ENCODE measurements at places on chromosomes 3 and 15.

DNA sequence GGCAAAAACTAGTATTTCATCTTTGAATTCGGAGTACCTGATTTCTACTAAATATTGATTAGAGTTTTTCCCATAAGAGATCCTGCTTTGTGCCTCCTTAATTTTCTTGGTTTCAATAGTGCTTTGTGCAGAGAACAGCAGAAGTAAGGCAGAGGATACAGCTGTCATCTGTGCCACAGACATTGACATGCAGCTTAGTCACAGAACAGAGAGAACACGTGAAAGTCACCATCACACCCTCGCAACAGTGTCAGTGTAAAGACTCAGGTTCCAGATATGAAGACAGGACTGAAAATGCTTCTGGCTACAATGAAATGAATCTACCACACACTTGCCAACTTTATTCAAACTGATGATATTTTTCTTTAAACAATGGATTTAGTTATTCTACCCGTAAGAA lies 942.8 kb upstream of the CFAP20DC start:
- DNase-seq: no peak

DNA sequence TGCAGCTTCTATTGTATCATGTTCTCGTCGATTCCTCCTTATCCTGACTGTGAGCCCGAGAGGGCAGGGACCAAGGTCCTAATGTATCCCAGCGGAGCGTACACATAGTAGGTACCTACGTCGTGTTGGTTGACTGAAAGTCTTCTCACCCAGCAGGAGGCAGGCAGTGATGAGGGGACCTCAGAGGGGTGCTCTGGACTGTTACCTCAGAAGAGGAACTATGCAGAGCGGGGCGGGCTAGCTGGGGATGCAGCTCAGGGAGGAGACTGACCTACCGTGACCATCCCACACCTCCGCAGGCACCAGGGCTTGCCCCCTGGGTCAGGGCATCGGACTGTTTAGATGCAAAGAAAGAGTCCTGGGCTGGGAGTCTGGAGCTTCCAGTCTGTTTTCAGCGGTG lies 11.4 kb downstream of the CHAC1 start:
- no peak for DNase-seq

DNA sequence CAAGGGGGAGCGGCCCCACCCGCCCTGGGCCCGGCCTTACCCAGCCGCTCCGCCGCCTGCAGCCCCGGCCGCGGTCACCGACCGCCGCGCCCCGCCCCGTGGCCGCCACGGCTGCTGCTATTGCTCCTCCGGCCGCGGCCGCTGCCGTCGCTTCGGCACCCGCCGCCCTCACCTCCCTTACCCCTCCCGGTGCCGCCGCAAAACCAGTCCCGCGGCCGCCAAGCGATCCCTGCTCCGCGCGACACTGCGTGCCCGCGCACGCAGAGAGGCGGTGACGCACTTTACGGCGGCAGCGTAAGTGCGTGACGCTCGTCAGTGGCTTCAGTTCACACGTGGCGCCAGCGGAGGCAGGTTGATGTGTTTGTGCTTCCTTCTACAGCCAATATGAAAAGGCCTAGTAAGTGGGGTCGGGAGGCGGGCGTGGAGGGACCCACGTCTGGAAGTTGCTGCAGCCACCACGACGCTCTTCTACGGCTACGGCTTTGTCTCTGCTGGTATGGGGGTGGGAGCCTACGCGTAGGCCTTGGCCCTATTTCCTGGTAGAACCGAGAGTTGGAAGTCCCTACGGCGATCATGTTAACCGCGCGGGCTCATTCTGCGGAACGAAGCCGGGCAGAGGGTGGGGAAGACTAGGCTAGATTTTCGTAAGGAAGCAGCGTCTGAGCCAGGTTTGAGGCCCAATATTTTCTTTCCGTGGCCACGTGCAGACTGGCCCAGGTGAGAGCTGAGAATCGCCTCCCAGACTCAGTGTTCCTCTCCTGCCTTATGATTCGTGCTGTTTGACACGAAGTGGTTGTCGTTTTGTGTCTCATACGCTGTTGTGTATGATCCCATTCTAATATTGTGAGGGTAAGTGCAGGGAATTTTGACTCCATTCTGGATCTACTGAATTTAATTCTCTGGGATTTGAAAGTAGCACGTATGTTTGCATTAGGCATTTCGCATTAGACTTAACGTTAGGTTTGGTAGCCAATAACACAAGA lies at the start of the genes GNL3 and PBRM1:
Gene GNL3 (plus strand): TSS at position 324 of the 983 bp plus-strand sequence. CDS start 61 bp downstream, at position 385.
Gene PBRM1 (minus strand): TSS at position 205 of the 983 bp plus-strand sequence.
- peak; percentile 76 for DNase-seq

- no peak for DNase-seq
Measured at GRCh38 chr3:4406746-4407568, 60.1 kb downstream of the SUMF1 start.

DNA sequence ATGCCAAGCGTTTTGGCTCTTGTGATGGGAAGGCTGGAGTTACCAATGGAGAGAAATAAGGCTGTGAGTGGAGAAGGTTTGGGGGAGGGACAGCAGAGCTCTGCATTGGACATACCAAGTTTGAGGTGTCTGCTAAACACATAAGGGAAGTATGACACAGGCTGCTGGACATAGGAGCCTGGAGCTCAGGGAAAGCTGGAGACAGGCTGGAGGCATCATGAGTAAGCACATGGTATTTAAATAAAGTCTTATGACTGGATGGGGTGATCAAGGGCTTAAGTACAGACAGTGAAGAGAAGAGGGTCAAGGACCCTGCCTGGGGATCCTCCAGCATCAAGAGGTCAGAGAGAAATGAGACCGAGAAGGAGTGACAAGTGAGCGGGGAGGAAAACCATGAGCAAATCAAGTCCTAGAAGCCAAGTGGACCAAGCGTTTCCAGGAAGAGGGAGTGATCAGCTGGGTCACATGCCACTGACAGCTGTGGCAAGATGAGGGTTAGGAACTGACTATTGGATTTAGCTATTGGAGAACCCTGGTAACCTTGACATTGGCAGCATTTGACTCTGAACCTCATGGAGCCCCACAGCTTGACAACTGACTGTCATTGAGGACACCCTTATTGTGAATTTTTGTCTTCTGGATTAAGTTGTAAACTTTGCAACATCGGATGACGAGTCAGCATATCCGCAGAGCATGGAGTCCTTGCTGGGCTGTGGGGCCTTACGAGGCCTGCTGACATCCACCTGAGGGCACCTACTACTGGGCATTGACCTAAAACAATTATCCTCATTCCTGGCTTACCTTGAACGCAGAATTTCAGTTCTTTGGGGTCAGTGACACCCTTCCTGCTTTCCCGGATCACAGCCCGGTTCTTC lies 78.7 kb upstream of the ETV5 start:
- no peak for DNase-seq

GRCh38 chr3:106837616-106838015 lies 539.6 kb upstream of the CCDC54 start:
- no peak for DNase-seq

DNA sequence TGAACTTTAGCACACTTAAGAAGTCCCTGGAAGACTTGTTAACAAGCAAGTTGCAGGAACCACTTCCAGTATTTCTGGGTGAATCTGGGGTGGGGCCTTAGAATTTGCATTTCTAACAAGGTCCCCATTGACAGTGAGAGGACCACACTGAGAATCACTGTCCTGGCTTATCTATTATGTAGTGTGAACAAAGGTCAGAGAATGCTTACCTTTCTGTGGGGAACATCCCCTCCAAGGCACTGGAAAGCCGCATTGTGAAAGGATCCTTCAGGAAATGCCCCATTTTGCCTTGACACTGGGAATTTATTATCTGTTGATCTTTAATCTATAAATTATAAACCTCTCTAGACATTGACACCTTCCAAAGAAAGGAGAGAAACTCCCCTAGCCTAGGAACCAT lies 74.8 kb downstream of the IGF2BP2 start:
- DNase-seq: no peak

DNA sequence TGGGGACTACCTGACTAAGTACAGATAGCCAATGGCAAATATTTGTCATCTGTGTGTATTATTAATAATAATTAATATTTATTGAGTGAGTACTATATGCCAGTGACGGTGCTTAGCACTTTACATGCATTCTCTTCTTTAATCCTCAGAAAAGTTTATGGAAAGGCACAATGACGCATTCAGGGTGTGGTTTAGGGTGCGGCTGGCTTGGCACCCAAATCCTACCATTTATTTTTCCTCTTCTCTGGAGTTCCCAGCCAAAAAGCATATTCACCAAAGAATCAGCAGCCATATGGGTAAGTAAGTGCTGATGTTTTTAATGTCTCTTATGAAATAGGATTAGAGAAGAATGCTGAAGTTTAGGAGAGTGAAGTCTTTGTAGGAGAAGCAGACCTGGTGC lies 140.4 kb upstream of the TP63 start:
- no peak for DNase-seq

DNA sequence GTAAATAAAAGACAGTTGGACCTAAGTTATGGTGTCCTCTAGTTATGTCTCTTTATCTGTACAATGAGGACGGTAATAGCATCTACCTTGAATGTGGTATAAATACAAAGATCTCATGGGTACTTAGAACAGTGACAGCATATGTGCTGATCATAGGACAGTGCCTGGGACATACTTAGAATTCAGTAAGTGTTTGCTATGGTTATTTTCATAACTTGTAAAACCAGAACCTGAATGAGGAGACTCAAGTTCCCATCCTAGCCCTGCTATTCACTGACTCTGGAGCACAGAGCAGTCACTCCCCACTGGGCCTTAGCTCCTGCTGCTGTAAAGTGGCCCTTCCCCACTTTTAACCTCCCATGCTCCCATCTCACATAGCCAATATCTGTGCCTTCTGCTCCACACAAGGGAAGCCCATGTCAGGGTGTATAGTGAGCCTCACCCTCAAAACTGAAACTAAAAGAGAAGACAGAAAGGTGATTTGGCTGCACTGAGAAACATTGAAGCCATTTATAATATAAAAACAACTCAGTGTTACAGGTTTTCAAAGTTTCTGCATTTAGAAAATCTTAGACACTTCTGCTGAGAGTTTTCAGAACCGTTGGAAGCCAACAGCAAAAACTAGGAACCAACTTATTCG lies 225.4 kb upstream of the UBE2E2 start:
- no peak for DNase-seq

DNA sequence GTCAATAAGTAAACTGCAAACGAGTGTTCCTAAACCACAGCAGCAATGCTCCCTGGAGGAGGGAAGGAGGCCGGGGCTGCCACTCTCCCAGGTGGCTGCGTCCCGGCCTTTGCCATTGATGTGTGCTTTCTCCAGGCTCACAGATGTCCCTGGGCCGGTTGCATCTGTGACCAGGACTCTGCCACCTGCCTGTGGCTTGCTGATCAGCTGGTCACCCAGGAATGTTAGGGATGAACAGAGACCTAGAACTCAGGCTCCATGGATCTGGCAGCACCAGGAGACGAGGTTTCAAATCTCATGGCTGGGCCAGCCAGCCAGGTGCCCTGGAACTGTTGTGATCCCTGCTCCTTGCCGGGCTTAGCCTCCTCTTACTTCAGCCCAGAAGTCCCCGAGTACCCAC lies 65.7 kb downstream of the KLF15 start:
- no peak for DNase-seq

- DNase-seq: no peak
Measured at GRCh38 chr3:120419797-120420196, 31.0 kb downstream of the FSTL1 start.

GRCh38 chr15:67753891-67754290 lies 71.4 kb upstream of the SKOR1 start:
- DNase-seq: no peak

- DNase-seq: no peak
Measured at GRCh38 chr3:100075851-100076730, 38.2 kb downstream of the FILIP1L start.

GRCh38 chr15:60213377-60214000 lies 184.3 kb downstream of the ANXA2 start:
- DNase-seq: no peak

DNA sequence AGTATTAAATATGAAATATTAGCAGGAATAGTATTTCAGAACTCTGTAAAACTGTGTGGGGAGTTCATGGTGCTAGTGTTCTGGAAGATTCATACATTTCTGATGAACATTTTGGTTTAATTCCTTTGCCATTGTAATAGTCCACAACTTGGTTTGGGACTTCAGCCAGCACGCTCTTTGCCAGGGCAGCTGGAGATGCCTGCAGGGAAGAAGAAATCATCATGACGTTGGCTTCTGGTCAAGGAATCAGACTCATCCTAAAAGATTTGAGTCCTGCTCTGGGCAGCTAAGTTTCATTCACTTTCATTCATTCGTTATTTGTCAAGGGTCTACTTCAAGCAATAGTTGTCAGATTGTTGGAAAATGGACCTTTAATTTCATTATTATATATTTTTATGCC lies 32.4 kb upstream of the MRPL3 start:
- DNase-seq: no peak

- DNase-seq: no peak
Measured at GRCh38 chr15:31905054-31905453, 125.3 kb upstream of the CHRNA7 start.

- no peak for DNase-seq
Measured at GRCh38 chr15:78075490-78076230, 1.9 kb downstream of the TBC1D2B start.

DNA sequence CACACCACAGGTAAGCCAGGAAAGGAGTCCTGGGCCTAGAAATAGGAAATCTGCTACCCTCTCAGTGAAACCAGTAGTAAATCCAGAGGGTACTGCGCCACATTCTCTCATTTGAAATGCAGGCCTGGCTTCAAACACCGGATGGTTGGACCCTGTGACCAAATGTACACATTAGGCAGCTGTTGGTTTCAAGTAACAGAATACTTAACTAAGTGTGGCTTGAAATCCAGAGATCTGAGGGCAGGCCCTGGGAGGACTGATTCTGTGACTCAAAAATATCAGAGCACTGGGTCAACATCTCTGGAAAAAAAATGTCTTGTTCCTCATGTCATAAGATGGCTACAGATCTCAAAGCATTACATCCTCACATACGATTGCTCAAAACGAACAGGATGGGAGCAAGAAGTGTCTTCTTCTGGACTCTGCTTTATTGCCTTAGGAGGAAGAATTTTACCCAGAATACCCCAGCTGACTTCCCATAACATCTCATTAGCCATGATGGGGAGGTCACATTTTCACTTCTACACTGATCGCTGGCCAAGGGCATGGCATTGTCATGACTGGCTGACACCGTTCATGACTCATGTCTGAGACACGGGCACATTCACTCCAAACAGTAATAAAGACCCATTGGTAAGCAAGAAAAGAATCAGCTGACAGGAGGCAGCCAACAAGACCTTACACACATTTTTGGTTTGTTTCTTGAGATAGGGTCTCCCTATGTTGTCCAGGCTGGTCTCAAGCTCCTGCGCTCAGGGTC lies 166.0 kb downstream of the ARRDC4 start:
- DNase-seq: no peak

DNA sequence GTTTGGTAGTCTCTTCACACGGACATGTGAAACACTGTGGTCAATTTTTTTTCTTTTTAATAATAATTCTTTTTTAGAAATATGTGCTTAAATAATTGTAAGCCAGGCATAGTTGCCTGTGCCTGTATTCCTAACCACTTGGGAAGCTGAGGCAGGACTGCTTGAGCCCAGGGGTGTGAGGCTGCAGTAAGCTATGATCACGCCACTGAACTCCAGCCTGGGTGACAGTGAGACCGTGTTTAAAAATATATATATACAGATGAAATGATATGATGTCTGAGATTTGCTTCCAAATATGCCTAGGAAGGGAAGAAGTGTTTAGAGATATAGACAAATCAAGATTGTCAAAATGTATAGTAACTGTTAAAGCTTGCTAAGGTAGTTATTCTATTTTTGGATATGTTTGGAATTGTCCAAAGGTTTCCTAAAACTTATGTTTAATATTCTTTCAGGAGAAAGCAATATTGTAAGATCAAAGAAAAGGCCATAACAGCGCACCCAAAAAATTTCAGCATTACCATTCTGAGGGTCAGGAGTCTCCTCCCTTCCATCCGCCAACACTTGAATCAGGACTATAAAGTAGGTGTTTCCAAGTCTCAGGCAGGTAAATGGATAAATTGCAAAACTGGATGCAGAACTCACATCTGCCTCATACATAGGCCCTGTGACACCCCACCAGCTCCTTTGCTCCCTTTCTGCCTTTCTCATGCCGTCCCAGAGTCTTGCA lies 532 bp upstream of the SELENOT start:
- no peak for DNase-seq
